ENCODE measurements at places on chromosomes 1 and 21.

GRCh38 chr1:111227434-111227833 lies at the start of gene CHI3L2:
CHI3L2 (plus strand) TSS chr1:111227713; CDS start chr1:111227730, 17 bp downstream.
- no peak for DNase-seq

DNA sequence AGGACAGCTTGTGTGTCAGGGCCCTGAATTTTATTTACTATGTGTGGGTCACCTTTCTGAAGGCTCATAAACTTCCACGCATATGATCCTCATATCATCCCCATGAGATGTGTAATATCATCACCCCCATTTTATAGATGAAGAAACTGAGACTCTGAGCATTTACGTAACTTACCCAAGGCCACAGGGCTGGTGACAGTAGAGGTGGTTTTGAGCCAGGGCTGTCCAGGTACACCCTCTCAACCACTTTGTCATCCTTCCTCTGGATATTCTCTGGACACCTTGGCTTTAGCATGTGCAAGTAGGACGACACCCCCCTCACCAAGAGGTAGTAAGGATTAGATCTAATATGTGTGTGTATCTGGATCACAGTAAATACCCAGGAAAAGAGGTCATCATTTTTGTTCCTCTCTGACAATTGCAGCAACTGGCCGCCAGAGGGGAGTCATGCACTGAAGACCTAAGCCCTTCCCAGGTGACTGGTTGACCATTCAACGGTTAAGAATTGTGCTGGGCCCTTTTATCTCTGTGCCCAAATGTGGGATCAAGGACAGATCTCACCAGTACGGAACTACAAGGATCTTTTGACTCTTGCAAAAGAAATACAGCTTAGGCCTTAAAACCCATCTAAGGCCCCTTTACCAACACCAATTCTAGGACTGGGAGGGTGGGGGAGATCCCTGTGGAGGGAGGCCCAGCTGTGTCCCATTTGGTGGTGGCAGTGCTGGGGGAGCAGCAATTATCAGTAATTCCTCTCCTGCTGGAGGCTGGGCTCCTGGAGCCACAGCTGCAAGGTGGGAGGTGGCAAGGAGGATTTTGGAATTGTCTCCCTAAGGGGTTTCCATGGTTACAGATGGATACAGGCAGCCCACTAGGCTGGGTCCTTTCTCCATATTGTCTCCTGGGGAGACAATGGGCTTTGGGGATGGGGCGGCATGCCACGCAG lies 13.7 kb upstream of the E2F2 start:
- peak; percentile 80 for DNase-seq

- no peak for DNase-seq
Observed at GRCh38 chr1:10662824-10663677, 133.4 kb downstream of the CASZ1 start.

GRCh38 chr1:51768971-51769588 lies 109.4 kb downstream of the NRDC start:
- peak; percentile 68 for DNase-seq

DNA sequence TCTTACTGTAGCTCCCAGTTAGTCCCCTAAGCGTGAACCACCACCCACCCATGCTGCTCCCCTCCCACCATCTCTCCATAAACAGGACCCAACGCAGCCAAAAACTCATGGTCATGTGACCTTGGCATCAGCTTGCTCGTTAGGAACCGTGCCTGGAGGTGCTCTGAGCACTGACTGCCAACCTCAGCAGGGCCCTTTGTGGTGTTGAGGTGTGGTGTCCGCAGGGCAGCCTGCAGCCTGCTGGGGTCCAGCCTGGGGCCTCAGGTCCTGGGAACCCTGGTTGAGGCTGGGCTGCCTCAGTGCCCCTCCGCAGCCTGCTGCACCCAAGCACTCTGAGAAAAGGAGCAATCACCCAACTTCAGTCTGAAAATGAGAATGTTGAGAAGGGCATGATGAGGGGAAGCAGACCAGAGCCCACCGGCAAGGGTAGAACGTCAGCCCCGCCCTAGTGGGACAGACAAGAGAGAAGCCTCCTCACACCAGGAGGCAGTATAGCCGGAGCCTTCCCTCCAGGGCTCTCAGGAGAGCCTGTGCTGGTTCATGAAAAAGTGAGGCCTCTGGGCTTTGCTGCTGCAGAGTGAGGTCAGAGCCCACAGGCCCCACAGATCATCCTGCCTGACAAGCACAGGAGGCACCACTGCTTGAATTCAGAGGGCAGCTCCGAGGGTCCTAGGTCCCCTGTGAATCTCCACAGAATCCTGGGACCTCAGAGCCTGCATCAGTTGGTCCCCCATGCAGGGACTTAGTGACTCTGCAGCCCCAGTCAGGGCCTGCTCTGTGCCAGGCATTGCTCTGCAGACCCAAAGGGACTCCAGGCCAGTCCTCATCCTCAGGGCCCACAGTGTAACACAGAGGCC lies 4.9 kb upstream of the COL6A2 start:
- DNase-seq = no peak

DNA sequence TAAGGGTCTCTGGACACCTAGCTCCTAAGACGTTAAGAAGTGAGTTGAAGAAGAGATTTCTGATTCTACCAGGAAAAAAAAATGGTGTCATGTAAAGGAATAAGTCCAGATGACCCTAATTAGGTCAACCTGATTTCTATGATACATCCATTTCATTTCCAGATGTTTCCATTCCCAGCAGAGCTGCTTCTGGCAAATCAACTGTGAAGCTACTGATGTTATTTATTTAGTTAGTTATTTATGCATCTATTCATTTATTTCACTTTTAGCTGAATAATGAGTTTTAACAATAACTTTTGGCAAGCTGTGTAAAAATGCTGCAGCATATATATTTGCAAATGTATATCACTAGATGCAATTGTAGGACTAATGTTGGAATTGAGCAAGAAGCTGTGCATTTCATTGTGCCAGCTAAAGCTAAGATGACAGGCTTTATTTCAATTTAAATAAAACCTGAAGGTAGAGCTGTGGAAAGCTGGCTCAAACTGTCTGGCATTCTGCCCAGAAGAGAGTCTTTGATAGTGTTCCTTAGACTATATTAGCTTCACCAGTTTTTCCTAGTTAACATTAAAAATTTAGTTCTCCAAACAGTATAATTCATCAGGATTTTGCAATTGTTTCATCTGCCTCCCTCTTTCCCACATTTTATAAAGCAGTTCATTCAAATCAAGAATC lies 1164.4 kb upstream of the ADGRL4 start:
- no peak for DNase-seq

DNA sequence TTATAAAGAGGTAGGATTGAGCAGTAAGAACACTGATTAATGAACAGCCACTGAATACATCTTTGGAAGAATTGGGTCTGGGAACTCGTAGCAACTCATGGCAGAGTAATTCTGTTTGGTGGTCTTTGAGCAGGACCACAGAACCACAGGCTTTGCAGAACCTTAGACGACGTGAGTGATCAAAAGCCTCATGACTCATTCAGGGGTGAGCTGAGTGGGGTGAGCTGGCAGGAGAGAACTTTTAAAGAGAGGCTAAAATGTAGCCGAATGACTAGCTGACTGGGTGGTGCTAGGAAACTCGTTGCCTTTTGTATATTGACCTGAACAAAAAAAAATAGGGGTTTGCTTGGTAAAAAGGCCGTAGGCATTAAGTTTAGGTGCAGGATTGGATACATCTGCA lies 313.8 kb downstream of the TGFB2 start:
- DNase-seq = no peak

DNA sequence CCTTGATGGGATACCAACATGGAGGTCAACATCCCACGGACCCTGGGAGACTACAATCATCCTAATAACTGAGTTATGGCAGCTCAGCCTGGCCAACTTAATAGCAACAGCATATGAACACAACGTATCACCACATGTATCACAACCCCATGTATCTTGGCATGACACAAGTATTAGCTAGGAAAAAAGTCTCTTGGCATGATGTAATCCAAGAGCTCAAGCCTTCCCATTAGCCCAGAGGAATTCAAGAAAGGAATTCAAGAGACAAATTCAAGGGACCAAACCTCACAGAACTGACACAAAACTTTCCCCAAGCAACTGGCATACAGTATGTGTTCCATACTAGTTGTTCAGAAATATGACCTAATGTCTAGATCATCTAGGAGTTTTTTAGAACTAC lies 100.9 kb upstream of the HMGB4 start:
- no peak for DNase-seq

GRCh38 chr1:239282411-239282810 lies 104.0 kb upstream of the CHRM3 start:
- no peak for DNase-seq

DNA sequence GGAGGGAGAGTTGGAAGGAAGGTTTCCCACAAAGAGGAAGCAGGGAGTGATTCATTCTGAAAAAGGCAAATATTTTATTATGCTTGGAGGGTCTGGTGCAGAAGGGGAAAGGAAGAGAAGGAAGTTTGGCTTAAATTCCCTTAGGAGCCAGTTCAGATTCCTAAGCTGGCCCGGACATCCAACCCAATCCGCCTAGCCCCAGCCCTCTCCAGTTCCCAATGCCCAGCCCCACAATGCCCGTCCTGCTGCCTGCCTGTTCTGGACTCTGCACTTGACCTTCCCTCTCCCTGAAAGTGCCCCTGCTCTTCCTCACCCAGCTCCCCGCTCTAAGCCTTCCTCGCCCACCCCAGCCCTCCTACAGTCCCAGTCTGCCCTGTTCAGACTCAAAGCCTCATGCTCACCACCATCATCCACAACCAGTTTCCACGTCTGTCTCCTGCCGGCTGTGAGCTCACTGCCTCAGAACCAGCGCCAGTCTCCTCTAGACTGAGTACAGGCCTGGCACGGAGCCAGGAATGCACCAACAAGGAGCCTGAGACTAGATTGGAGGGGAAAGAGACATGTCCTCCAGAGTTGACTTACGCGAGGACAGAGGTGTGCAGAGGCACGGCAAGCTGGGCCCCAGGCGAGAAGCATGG lies 18.9 kb downstream of the CAPN2 start:
- DNase-seq = no peak

GRCh38 chr1:172001288-172001687 lies 160.0 kb downstream of the DNM3 start:
- no peak for DNase-seq

- DNase-seq = no peak
Observed at GRCh38 chr1:193730017-193730416, 543.6 kb upstream of the B3GALT2 start.

- no peak for DNase-seq
Observed at GRCh38 chr1:93961906-93962305, 52.7 kb upstream of the GCLM start.

DNA sequence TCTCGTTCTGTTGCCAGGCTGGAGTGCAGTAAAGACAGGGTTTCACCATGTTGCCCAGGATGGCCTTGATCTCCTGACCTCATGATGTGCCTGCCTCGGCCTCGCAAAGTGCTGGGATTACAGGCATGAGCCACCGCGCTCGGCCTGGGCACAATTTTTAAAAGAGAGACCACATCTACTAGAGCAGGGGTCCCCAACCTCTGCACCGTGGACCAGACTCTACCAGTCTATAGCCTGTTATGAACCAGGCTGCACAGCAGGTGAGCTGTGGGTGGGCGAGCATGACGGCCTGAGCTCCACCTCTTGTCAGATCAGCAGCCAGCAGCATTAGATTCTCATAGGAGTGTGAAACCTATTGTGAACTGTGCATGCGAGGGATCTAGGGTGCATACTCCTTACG lies 20.8 kb downstream of the TNNT2 start:
- no peak for DNase-seq

GRCh38 chr1:29171089-29171488 lies 10.6 kb downstream of the SRSF4 start:
- peak; percentile 33 for DNase-seq

- DNase-seq = no peak
Observed at GRCh38 chr1:37945251-37945650, 1.6 kb downstream of the INPP5B start.

GRCh38 chr21:25625036-25625435 lies 14.0 kb upstream of the JAM2 start:
- DNase-seq = no peak

DNA sequence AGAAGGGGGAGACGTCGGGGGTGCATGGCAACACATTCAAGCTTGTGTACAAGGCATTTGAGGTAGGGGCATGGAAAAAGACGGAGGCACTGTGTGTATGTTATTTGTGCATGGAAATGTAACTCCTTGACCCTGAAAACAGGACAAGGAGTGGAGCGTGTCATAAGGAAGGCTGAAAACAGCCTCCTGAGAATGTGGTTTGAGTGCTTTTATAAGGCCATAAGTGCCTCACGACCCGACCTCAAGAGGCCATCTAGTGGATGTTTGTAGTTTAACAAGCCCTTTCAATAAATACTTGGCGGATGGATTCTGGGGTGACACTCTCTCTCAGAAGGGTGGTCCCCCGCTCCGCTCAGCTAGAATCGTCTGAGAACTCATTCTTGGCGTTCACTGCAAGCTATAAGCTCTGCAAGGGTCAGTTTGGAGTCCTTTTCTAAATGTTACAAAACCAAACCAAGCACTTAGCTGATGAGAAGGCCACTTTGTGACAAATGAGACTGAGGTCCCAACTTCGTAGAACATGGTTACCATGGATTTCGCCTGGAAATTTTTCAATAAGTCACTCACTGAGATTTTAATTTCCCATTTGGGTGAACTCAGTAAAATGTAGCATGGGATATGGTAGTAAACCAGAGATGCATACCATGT lies 38.8 kb upstream of the CLCA4 start:
- no peak for DNase-seq

DNA sequence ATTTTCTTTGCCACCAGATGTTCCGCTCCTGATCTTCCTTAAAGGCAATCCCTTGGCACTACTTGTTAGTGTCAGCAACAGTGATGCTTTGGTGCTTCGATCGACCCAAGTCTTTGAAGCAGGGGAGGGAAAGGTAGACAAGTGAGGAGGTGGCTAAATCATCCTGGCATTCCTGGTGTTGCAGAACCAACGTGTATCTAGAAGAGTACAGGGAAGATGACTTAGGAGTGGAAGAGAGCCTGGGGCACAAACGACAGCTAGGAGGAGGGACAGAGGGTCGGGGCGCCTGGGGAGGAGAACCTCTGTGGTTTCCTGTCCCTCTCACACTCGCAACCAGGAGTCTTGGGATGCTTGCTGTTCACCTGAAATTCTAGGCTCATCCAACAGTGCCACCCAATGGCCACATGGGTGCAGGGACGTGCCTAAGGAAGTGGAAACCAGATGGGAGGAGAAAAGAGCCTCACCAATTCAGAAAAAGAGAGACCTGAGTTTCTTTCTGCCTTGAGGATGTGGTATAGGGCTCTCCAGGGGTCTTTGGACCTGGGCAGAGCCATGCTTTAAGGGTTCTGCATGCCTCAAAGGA lies 9.5 kb upstream of the KCNA2 start:
- peak; percentile 78 for DNase-seq

DNA sequence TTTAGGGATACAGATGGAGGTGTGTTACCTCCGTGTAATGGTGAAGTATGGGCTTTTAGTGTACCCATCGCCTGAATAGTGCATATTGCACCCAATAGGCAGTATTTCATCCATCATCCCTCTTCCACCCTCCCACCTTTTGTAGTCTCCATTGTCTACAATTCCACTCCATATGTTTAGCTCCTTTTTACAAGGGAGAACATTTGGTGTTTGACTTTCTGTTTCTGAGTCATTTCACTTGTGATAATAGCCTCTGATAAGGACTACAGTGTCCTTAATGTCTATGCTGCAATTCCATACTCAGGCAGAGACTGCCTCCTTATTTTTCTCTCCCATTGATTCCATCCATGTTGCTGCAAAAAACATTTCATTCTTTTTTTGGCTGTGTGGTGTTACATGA lies 48.7 kb downstream of the OVGP1 start:
- DNase-seq = no peak
